ENCODE measurements at places on chromosomes 12 and 14. TPM values are rescaled to one million over a fixed set of nuclear protein-coding genes. Genes with fewer than 3 reads are reported as not detected.

ZNF26 gene
- total RNA-seq, result 3.6 TPM

NPFF gene
- total RNA-seq, result not detected

C14orf180 gene
- 2.0 TPM for total RNA-seq

DDN gene
- not detected for total RNA-seq

E2F7 gene
- total RNA-seq, result 0.50 TPM

PLA2G1B gene
- total RNA-seq, result not detected

KRT5 gene
- 0.66 TPM for total RNA-seq

DNA sequence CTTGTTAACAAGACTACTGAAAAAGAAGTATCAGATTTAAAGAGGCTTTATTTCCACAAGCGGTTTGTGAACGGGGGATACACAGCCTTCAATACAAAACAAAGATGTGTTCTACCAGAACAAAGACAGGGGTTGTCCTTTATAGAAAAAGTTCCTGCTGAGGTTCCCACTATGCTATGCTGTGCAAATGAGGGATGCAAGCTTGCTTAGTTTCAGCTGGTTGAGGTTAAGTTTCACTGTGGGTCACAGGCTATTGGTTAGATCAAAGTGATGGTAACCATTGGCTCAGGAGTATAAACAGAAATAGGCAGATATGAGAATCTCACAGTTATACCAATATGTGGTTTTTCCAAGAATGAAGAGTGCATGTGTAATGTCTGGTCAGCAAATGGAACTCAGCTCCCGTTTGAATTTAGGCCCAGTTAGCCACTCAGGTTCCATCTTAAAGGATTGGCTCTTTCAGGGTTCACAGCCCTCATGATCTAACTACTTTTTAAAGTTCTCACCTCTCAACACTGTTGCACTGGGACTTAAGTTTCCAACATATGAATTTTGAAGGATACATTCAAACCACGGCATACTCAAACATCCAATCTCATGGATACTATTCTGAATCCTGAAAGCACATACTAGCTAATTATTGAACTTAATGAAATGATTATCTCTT is 215.4 kb upstream of the DCN start:
- DNase-seq, result no peak
- H3K36me3 ChIP-seq, result no peaks in the 10 kb centered on the region
- no peaks in the 10 kb centered on the region for H3K27me3 ChIP-seq
- no peaks in the 10 kb centered on the region for H3K4me1 ChIP-seq
- no peak overlapping the region for H3K27ac ChIP-seq

GRCh38 chr12:22994316-22994675 is 369.3 kb downstream of the ETNK1 start:
- H3K4me3 ChIP-seq, result no peak overlapping the region
- H3K36me3 ChIP-seq, result no peaks in the 10 kb centered on the region
- H3K4me1 ChIP-seq, result no peaks in the 10 kb centered on the region
- H3K27ac ChIP-seq, result no peak overlapping the region

DNA sequence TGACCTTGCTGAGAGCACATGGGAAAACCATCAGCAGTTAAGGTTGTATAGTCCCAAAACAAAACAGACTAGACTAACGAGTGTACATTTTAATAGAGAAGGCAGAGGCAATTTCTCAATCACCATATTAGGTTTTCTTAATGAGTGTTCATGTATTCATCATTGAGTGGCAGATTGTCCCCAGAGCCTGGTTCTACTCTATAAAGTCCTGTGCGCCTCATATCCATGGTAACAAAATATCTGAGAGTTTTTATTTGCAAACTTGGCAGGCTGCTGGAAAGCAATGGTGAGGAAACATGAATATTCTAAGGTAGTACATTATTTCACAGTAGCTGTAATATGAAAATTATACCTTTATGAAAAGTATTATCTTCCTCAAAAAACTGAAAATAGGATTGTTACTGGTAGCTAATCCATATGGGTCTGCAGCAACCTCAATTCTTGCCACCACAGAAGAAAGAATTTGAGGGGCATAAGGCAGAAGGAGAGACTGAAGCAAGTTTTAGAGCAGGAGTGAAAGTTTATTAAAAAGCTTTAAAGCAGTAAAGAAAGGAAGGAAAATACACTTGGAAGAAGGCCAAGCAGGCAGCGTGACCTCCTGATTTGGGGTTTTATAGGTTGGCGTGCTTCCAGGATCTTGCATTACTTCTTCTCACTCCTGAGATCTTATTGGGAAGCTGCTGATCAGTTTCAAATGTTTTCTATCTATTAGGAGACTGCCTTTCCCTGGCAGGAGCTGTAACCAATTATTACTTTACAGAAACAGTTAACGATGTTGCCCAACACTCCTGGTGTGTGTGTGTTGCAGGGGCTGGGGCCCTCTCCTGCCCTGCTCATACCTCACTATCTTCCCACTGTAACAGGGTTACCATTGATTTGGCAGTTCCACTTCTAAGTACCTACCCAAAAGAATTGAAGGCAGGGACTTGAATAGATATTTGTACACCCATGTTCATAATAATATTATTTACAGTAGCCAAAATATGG is 154.0 kb upstream of the NUDT4 start:
- no peak overlapping the region for H3K4me3 ChIP-seq
- no peaks in the 10 kb centered on the region for H3K27me3 ChIP-seq
- no peaks in the 10 kb centered on the region for H3K36me3 ChIP-seq
- no peaks in the 10 kb centered on the region for H3K4me1 ChIP-seq
- H3K27ac ChIP-seq, result no peak overlapping the region
- no peak for DNase-seq

- no peak overlapping the region for H3K27ac ChIP-seq
- no peaks in the 10 kb centered on the region for H3K4me1 ChIP-seq
- no peak for DNase-seq
These were observed 60.0 kb upstream of the TRAF3 start for GRCh38 chr14:102717276-102717675.

DNA sequence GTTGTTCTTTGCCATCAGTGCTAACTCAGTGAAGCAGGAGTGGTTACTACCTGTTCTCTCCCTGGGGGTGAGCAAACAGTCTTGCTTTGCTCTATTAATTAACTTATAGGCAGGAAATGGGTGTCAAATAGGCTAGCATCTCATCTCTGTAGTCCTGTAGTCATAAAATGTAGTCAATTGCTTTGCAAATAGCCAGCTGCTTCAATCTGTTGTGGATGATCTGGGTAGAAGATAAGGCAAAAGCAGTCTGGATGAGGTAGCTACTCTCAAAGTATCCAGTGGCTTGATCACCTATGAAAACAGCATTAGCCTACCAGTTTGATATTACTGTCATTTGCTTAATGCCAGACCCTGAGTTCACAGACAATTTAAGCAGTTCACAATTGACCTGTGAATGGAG is 369.0 kb upstream of the TMTC1 start:
- DNase-seq, result no peak
- H3K36me3 ChIP-seq, result no peaks in the 10 kb centered on the region
- H3K4me1 ChIP-seq, result no peaks in the 10 kb centered on the region
- H3K27ac ChIP-seq, result no peak overlapping the region
- H3K27me3 ChIP-seq, result no peaks in the 10 kb centered on the region

DNA sequence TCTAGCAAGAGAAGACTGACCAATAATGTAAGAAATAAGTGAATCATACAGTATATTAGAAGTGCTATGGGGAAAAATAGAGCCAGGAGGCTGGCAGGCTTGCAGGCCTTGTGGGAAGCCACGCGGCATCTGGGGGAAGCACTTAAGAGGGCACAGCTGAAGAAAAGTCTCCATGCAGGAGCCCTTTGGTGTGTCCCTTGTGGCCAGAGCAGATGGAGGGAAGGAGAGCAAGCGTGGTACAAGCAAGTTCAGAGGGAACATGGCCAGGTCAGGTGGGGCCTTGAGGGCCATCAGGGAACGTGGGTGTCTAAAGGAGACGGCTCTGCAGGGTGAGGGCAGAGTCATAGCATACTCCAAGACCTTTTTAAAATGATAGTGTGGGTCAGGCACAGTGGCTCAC is 51.7 kb downstream of the LRRC74A start:
- no peak for DNase-seq
- H3K4me3 ChIP-seq, result no peak overlapping the region
- no peaks in the 10 kb centered on the region for H3K4me1 ChIP-seq
- no peaks in the 10 kb centered on the region for H3K27me3 ChIP-seq
- no peak overlapping the region for H3K27ac ChIP-seq
- H3K36me3 ChIP-seq, result no peaks in the 10 kb centered on the region

DNA sequence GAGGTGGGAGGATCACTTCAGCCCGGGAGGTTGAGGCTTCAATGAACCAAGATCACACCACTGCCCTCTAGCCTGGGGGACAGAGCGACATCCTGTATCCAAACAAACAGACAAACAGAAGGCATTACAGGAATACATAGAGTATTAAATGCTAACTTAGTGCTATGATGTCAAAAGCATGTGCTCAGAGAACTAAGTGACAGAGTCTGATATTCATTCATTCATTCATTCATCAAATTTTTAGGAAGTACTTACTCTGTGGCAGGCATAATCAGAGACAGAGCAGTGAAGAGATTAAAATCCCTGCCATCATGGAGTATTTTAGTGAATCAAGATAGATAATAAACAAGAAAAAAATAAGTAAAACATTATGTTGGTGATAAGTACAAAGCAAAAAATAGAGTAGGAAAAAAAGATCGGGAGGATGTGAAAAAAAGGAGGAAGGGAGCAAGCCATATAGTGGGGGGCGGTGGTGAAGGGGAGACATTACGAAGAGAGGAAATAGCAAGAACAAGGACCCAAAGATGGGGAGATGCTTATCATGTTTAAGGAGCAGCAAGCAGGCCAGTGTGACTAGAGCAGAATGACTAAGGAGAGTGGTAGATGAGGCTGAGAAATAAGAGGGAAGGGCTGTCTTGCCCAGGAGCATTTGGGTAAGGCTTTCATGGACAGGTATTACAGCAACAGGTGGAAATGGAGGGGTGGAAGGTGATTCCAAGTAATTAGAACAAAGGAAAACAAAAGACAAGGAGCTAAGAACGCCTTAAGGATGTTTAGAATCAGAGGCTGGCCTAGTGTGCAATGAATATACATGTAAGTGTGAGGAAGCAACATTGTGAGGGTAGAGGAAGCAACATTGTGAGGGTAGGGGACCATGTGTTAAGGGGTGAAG is 2.8 kb downstream of the MAP4K5 start:
- no peaks in the 10 kb centered on the region for H3K4me1 ChIP-seq
- H3K27me3 ChIP-seq, result no peaks in the 10 kb centered on the region
- H3K36me3 ChIP-seq, result no peaks in the 10 kb centered on the region
- DNase-seq, result no peak
- no peak overlapping the region for H3K27ac ChIP-seq

GRCh38 chr14:100031506-100032281 is 33.5 kb upstream of the EVL start:
- DNase-seq, result no peak
- H3K36me3 ChIP-seq, result no peaks in the 10 kb centered on the region
- no peaks in the 10 kb centered on the region for H3K27me3 ChIP-seq
- peaks cover 13% of the 10 kb centered on the region for H3K4me1 ChIP-seq

DNA sequence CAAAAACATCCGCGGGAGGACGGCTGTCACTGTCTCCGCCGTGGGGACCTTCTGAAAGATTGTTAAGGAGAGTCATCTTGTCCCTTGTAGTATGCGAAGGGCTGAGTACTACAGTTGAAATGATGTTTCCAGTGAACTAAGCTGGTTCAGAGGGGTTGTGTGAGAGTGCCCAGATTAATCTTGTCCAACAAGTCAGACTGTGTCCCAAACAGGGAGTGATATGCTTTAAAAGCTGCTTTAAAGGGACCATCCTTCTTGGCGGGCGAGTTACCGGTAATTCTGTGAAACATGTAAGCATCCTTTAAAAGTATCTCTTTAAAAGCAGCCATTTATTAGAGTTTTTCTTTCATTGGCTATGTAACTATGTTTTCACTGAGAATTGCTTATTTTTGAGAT is 1.1 kb downstream of the WDR20 start:
- peak overlapping the region; percentile 96 for H3K4me3 ChIP-seq
- H3K27ac ChIP-seq, result peak overlapping the region; percentile 80
- no peaks in the 10 kb centered on the region for H3K36me3 ChIP-seq

GRCh38 chr12:6551496-6552139 is 4.2 kb downstream of the IFFO1 start:
- H3K4me1 ChIP-seq, result no peaks in the 10 kb centered on the region
- DNase-seq, result no peak
- no peaks in the 10 kb centered on the region for H3K27me3 ChIP-seq

GRCh38 chr12:3841783-3842182 is 31.4 kb downstream of the PARP11 start:
- no peaks in the 10 kb centered on the region for H3K27me3 ChIP-seq
- H3K36me3 ChIP-seq, result no peaks in the 10 kb centered on the region
- no peak overlapping the region for H3K4me3 ChIP-seq
- no peak for DNase-seq
- no peaks in the 10 kb centered on the region for H3K4me1 ChIP-seq

- no peaks in the 10 kb centered on the region for H3K27me3 ChIP-seq
- peak overlapping the region; percentile 32 for H3K27ac ChIP-seq
- no peak for DNase-seq
- H3K4me1 ChIP-seq, result no peaks in the 10 kb centered on the region
These were observed 164.0 kb downstream of the ETV6 start for GRCh38 chr12:11813438-11813813.

DNA sequence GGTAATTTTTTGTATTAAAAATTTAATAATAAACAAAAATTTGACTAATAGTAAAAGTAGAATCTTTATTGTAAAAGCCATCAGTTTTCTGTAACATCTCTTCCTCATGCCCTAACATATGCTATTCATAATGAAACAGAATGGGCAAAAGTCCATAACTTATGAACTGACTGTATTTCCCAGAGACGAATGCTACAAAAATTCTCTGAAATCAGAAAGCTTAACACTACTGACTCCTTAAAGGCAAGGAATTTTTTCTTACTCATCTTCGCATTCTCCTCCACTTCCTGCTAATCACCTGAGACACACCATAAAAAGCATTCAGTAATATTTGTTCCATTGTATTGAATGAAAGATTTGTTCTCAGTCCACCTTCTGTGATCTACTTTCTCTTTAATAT is 17.6 kb downstream of the MON2 start:
- no peaks in the 10 kb centered on the region for H3K27me3 ChIP-seq
- no peaks in the 10 kb centered on the region for H3K4me1 ChIP-seq
- no peaks in the 10 kb centered on the region for H3K36me3 ChIP-seq
- H3K4me3 ChIP-seq, result no peak overlapping the region
- no peak for DNase-seq

- H3K36me3 ChIP-seq, result no peaks in the 10 kb centered on the region
- no peaks in the 10 kb centered on the region for H3K4me1 ChIP-seq
- no peak overlapping the region for H3K4me3 ChIP-seq
- H3K27me3 ChIP-seq, result no peaks in the 10 kb centered on the region
These were observed 119.0 kb upstream of the CPSF6 start for GRCh38 chr12:69120354-69120753.
